ENCODE measurements at places on chromosomes 7 and 10. TPM values are rescaled to one million over a fixed set of nuclear protein-coding genes. Genes with fewer than 3 reads are reported as not detected.

Gene NPC1L1
- 0.25 TPM for total RNA-seq

Gene SPDYE9
- not detected for total RNA-seq

Gene ARHGEF35
- total RNA-seq = 3.8 TPM

Gene TRIM4
- 34.8 TPM for total RNA-seq

Gene CCL24
- 10.8 TPM for total RNA-seq

Gene BAMBI
- total RNA-seq = 15.1 TPM

Gene HOXA10
- total RNA-seq = 1.9 TPM

Gene FAM180A
- total RNA-seq = 30.5 TPM

Gene BTBD16
- not detected for total RNA-seq

Gene MARVELD1
- total RNA-seq = 22.3 TPM

Gene REPIN1
- 43.8 TPM for total RNA-seq

Gene AFAP1L2
- total RNA-seq = 4.3 TPM

Gene NPFFR1
- total RNA-seq = 3.4 TPM

Gene LRRC17
- 2.6 TPM for total RNA-seq

Gene ADRA2A
- 50.1 TPM for total RNA-seq

Gene ATOH7
- total RNA-seq = not detected

Gene SH2B2
- total RNA-seq = 2.8 TPM

Data from omental fat pad (tissue), 4 donors.